IPS DF 19.7 (cell line): ENCODE measurements at places on chromosomes 4 and X.

GRCh38 chr4:48375651-48376304 is 34.4 kb downstream of the SLAIN2 start:
- no peak for DNase-seq

- no peak for DNase-seq
Observed at GRCh38 chr4:179751669-179752068, 2309.4 kb upstream of the AGA start.

DNA sequence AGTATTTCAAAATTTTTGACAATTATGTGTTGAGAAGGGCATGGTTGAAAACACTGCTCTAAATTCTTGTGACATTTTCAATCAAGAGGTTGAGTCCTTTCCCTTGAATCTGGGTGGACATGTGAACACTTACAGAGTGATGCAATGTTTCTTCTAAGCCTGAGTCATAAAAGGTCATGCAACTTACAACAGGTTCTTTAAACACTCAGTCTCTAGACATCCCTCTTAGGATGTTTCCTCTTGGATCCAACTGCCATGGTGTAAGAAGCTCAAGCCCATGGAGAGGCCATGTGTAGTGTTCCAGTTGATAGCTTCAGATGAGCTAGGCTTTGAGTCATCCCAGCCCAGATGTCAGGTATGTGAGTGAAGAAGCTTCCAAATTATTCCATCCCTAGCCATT is 232.2 kb upstream of the MAOA start:
- DNase-seq, result no peak

- no peak for DNase-seq
Observed at GRCh38 chr4:182932651-182933050, 15.5 kb upstream of the DCTD start.

DNA sequence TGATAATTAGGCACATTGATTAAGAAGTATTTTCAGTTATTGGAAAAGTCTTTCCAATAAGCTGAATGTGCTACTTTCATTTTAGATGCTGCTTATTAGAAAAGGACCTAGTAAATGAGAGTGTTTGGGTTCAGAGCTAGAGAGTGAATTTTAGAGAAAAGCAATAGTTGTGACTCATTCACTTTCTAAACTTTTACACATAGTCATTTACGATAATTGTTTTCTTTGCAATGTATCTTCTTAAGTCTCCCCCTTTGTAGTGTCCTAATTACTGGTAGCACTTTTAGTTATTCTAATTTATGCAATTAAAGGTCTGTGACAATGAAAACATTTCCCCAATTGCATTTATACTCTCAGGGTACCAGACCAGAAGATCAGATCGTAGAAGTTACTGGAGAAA is 1.3 kb downstream of the IL21 start:
- DNase-seq, result no peak
